ENCODE measurements at places on chromosomes 3 and 15.

DNA sequence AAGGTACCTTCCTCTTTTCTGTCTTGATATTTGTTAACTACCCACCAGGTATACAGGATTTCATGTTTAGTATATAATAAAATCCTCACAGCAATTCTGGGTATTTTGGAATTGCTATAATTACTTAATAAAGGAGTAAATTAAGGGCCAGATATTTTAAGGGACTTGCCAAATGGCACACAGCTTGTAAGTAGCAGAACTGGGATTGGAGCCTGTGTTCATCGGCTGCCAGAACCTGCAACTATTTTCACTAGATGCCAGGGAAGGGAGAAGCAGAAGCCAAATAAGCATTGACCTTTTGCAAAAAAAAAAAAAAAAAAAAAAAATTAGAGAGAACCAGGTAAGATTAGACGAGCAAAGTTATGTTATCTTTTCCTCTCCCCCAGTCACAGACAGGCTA is 683.3 kb upstream of the CADM2 start:
- no peak for DNase-seq

DNA sequence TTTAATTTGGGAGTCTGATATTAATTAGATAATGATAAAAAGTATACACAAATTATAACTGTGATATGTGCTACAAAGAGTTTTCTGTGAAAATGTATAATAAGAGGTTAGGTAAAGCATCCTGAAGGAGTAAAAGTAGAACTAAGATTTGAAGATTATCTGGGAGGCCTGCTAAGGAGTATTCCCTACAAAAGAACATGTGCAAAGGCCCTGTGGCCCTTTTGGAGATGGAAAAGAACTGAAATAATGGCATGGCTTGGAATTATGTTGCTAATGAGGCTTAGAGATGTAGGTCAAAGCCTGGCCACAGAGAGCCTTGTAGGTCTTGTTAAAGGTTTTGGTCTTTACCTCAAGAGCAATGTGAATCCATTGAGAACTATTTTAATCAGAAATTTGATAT is 82.0 kb downstream of the ZIC4 start:
- no peak for DNase-seq

GRCh38 chr3:134055661-134056060 is 25.9 kb upstream of the SLCO2A1 start:
- DNase-seq, result no peak

DNA sequence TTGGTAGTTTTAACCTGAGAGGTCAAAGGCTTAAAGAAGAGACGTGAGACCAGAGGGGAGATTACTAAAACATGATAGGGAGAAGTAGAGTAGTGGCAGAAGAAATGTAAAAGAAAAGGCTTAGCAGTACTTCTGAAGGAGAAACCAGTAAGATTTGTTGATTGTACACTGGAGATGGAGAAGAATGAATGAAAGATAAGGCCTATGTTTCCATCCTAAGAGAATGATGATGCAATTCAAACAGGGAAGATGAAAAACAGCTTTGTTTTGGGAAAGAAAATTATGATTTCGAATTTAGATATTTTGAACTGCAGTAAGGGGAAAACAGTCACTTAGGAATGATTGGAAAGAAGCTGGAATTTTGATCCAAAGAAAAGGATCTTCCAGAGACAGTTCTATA is 97.4 kb upstream of the PLXND1 start:
- no peak for DNase-seq

- no peak for DNase-seq
Measured at GRCh38 chr3:141255137-141255845, 23.7 kb downstream of the PXYLP1 start.

DNA sequence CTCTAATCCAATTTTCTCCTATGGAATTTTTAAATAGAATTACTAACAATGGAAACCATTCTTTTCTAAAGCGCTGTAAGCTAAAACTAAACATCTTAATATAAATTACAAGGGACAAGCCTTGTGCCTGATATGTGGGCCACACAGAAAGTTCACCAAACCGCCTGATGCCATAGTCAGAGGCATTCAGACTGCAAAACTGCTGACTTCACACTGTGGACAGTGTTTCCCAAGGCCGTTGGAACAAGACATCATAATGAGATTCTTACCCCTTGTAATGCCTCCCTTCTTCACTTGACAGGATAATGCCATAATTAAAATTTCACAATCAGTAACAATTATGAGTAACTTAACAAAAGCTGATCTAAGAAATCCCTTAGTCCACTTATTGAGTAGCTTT is 14.9 kb downstream of the SH3GL3 start:
- no peak for DNase-seq

DNA sequence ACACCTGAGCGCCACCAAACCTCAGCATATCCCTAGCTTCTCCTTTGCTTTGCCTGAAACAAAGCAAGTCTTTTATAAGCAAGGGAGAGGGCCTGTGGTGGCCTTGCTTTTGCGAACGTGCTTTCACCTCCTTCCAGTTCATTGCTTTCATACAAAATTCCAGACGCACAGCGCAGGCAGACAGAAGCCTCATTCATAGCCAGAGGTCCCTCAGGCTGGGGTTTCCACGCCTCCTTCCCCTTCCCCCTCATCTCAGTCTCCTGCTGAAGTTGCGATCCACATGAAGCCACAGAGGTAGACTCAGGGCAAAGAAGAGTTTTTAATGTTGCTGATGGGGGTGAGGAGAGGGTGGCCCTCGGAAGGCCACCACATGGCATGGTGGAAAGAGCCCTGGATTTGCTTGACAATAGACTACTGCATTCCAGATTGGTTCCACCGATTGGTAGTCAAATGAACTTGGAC is 59.4 kb upstream of the FLNB start:
- no peak for DNase-seq
